ENCODE measurements at places on chromosomes 11 and 22.

DNA sequence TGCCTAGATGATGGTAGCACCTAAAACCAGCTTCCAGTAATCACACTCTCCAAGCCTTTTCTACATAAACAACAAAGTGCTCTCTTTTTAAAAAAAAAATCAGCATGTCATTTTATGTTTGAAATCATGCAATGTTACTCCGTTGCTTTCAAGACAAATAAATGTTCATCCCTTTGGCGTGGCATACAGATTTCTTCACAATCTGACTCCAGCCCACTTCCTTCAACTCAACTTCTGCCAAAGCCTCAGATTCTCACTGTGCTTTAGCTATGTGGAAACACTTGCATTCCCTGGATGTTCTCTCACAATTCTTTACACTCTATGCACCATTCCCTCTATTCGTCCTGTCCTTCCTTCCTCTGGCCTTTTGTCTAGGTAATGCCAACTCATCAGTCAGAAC is 206.3 kb upstream of the BLID start:
- no peak for DNase-seq

DNA sequence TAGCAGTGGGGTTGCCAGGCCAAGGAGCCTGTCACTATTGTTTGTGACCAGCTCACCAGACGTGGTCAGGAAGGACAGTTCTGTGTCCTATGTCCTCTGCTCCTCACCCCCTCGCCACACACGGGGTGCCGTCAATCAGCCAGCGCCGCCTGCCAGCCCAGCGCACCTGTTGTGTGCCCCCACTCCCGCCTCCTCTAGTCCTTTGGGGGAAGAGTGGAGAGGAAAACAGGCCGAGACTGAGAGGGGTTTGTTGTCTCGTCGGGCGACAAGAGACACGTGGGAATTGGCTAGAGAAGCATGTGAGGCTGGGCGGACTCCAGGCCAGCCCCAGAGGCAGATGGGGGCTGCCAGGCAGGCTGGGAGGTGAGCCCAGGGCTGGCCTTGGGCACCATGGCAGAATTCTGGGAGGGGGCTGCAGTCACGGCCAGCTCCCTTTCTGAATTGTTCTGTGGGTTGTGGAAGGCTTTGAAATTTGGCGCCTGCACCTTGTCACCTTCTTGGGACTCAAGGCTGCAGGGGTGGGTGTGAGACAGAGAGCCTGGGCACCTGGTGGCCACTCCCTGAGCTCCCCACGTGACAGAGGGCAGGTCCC is 3.1 kb upstream of the KCNQ1OT1 start:
- no peak for DNase-seq

- no peak for DNase-seq
These were observed 10.5 kb downstream of the PAX6 start for GRCh38 chr11:31800398-31801265.

- peak; percentile 87 for DNase-seq
These were observed 80.7 kb upstream of the PPARA start for GRCh38 chr22:46069521-46070214.

DNA sequence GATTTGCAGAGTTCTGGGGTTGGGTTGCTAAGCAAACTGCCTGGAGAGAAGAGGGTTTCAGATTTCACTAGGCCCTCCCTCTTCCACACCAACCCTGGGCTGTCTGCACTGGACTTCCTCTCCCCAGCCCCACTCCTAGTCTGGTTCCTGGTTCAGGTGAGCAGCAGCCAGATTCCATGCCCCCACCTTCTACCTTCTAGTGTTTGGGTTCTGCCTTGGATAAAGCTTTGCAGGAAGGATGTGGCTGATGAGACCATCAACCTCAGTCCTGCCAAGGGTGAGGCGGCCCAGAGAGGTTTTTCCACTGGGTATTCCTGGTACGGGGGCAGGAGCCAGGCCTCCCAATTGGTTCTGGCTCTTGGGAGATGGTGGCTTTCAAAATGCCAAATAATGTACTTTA is 68.3 kb downstream of the BCR start:
- no peak for DNase-seq

DNA sequence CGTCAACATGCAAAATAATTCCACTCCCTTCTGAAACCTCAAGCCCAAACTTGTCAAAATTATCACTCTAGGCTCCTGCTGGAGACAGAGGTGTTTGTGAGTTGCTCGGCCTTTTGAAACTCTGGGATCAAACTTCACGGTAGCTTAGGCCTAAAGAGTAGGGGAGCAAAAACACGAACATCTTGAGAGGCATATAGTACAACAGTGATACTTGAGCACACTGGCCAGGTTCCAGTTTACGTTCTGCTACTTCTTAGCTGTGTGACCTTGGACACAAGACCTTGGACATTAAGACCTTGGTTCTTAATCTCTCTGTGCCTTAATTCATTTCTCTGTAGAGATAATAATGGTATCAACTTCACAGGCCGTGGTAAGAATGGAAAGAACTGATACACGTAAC is 123.5 kb upstream of the LMO1 start:
- DNase-seq, result no peak

DNA sequence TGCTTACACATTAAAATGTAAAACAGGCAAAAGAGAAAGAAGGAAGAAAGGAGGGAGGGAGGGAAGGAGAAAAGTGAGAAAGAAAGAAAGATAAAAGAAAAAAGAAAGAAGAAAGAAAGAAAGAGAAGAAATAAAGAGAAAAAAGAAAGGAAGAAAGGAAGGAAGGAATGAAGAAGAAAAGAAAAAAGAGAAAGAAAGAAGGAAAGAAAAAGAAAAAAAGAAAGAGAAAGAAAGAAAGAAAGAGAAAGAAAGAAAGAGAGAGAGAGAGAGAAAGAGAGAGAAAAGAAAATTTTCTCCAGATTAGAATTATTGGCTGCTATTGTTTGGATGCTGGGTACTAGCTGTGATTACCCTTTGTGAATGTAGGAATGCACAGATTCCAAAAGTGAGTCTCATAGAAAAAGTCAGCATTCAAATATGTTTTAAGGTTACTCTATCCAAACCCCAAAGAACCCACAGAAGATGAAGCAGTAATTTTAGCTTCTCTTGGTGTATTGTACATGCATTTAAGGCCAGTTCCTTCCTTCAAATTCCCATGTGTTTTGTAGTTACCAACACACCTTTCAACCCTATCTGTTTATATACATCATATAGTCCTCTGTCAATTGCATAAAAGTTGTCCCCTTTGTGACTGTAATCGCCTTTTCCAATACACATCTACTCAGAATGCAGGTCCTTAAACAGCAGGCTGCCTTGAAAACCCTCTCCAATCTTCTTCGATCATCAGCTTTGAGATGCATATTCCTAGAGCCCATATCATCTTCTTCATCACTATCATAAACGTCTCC is 789 bp upstream of the FAM111A start:
- DNase-seq, result no peak

DNA sequence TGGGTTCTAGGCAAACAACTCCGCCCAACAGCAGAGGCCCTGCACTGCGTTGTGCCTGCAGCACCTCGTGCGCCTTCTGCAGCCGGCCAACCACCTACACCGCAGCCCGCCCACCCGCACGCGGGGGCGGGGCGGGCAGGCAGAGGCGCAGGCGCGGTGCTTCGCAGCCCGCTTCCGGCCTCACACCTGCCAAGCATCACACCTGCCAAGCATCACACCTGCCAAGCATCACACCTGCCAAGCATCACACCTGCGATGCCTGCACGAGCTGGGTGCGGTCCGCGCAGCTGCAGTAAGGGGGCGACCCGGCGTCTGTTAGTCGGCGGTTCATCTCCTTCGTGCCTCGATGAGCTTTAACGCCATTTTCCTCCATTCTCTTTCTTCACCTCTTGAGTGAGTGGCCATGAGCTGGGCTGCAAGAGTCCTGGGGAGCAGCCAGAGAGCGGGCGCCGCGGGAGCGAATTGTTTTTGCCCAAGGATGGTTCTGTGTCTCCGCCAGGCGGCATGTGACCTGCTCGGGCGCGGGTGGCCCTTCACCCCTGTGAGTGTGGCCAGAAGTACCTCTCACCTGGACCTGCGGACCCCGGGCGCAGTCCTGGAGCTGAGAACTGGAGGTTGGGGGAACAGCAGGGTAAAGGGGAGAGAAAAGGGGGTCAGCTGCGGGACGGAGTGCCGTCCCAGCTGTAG is at the start of gene LDHAL6A:
LDHAL6A (plus strand) TSS at position 171 of the 687 bp plus-strand sequence. CDS start 825 bp downstream, outside the sequence.
- DNase-seq, result no peak

DNA sequence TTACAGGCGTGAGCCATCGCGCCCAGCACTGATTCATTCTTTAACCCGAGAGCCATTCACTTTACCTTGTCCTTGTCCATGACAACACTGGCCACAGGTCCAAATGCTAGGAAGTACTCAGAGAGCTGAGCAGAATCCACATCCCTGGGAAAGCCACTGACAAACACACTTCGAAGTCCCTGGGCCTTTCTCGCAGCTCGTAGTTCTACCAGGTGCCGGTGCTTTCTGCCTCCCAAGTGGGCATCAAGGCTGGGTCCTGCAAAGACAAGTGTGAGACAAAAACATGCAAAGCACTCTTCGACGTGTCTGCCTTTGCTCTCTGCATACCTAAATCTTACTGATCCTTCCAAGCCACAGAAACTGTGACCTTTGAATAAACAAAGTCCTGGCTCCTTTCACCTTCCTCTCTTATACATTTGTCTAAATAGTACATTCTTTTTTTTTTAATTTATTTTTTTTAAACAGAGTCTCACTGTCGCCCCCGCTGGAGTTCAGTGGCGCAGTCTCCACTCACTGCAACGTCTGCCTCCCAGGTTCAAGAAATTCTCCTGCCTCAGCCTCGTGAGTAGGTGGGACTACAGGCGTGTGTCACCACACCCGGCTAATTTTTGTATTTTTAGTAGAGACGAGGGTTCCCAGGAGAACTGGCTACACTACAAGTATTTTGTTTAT is 2.2 kb downstream of the TUT1 start:
- DNase-seq, result no peak

DNA sequence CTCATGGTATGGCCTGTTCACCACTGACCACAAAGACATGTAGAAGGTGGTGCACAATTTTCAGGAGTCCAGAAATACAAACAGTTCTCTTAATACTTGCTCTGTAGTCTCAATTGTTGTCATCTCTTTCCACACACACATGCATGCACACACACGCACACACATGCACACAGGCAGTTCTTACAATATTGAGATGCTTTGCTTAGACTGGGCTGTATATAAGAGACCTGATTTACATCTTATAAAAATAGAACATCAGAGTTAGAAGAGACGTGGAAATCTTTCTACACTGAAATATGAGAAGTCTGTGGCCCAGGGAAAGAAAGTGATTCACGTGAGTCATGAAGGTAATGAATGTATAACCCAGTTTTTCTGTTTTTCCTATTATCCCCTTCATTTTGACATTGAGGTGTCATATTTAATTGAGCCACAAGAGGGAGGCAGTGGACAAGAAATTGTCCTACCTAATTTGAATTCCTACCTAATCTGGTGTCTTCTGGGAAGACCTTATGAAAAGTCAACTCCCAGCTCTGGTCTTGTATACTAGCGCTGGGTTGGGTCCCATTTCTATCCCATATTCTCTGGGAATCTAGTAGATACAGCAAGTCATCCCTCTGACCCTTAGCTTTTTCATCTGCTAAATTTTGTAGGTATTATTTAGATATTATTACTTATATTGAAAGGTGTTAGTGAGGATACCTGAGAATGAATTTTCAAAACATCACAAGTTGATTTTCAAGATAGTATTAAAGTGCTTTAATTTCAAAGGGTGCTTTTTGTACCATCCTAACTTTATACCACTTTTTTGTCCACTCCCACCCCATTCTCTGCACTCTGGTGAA is 14.9 kb upstream of the MS4A4A start:
- no peak for DNase-seq

GRCh38 chr11:130198964-130199363 is 39.4 kb downstream of the ST14 start:
- no peak for DNase-seq

DNA sequence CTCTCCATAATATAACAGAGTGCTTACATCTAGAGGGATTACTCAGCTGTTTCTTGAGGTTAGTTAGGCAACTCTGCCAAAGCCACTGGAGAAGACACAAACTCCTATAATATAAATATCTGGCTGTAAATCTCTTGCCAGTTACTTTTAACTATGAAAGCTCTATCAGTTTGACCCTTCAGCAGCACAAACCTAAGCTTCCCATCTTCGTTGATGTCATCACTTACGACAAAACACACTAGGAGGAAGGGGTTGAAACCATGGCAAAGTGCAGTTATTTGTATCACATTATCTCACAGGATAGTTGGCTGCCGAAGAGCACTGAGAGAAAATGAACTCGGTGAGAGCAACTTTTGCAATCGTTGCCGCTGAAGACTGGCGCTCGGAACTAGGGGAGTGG is 922.1 kb downstream of the OPCML start:
- DNase-seq, result no peak
